Kidney (tissue), 22 donors: ENCODE measurements at places on chromosomes 2 and 18. TPM values are rescaled to one million over a fixed set of nuclear protein-coding genes. Genes with fewer than 3 reads are reported as not detected.

Gene NCL
- total RNA-seq, result 382 TPM

DNA sequence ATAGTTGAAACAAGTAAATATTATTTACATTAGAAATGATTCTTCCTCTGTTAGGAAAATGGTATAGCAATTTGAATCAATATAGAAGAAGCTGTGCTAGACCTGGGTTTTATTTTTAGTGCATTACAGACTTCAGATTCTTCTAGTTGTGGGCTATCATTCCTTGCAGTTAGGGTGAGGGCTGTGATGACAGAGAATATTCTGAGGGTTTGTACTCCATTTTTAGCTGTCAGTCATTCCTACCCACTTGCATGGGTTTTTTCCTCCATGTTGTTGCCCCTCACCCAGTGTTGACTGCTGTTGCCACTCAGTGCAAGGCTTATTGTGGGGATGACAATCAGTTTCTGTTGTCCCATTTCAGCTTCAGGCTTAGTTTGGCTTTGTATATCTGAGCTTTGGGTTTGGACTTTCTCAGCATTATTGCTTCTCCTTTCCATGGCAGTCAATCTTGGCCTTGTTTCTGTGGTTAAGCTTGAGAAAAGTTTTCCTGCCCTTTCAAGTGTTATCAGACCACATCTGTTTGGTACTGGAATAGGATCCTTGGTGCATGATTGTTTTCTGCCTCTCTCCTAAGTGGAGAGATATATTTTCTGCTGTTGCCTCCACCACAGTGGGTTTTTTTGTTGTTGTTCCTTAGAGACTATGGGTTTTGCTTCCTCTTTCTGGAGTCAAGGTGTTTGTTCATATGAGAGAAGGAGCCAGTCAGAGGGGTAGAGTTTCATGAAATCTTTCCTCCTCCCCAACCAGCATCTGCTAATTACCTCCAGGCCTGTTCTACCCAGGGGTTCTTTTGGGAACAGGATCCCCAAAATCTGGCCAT, 312.7 kb upstream of the CWC22 start:
- no peak overlapping the region for H3K27ac ChIP-seq
- H3K36me3 ChIP-seq, result no peaks in the 10 kb centered on the region
- H3K4me1 ChIP-seq, result no peaks in the 10 kb centered on the region
- no peaks in the 10 kb centered on the region for H3K27me3 ChIP-seq
- no peak overlapping the region for H3K4me3 ChIP-seq

DNA sequence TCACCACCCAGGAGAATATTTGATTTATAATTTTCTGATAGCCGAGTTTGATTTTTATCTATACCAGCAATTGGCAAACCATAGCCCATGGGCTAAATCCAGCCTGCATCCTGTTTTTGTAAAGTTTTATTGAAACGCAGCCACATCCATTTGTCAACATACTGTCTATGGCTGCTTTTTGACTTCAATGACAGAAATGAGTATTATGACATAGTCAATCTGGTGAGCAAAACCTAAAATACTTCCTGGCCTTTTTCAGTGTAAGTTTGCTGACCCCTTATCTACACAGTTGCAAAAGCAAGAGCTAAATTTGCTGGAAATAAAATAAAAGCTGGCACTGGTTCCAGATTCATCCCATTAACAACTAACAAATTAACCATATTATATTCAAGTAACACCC, 79.8 kb upstream of the SLC25A52 start:
- no peak overlapping the region for H3K27ac ChIP-seq
- H3K36me3 ChIP-seq, result peaks cover 15% of the 10 kb centered on the region
- no peak overlapping the region for H3K4me3 ChIP-seq
- DNase-seq, result no peak
- no peaks in the 10 kb centered on the region for H3K4me1 ChIP-seq
- no peaks in the 10 kb centered on the region for H3K27me3 ChIP-seq

- H3K27ac ChIP-seq, result no peak overlapping the region
- no peaks in the 10 kb centered on the region for H3K27me3 ChIP-seq
- no peak overlapping the region for H3K4me3 ChIP-seq
- DNase-seq, result no peak
- no peaks in the 10 kb centered on the region for H3K36me3 ChIP-seq
- H3K4me1 ChIP-seq, result peaks cover 5% of the 10 kb centered on the region
Observed at GRCh38 chr2:222888716-222889115, 27.9 kb downstream of the ACSL3 start.

- no peak for DNase-seq
- no peak overlapping the region for H3K4me3 ChIP-seq
Observed at GRCh38 chr18:67553437-67553836, 36.9 kb upstream of the DSEL start.

DNA sequence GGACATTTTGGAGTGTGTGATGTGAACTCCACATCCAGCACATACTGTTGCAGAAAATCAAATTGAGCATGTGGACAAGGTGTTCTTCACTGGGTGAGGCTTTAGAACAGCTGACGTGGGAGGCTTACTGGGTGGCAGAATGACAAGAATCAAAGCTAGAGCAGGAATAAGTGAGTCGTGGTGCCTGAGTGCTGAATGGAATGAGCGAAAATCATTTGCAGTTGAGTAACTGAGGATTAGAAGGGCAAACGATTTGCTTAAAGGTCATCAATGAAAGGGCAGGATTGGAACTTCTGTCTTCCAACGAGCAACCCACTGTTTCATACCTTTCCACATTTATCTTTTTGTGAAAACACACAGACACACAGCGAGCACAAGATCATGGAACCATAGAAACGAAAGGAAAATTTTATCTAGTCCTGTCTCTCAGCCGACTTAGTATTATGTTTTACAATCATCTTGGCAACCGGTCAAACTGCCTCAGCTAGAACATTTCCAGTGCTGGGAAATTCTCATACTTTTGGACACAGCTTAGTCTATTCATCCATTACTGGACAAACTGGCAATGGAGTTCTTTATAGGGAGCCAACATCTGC, 7.2 kb upstream of the DAW1 start:
- H3K4me1 ChIP-seq, result no peaks in the 10 kb centered on the region
- H3K27ac ChIP-seq, result no peak overlapping the region
- no peak for DNase-seq
- H3K27me3 ChIP-seq, result no peaks in the 10 kb centered on the region
- no peak overlapping the region for H3K4me3 ChIP-seq

Gene KLHL14
- total RNA-seq, result 15.4 TPM

GRCh38 chr2:150686391-150686790, 198.9 kb upstream of the RND3 start:
- H3K27me3 ChIP-seq, result no peaks in the 10 kb centered on the region
- DNase-seq, result no peak
- no peaks in the 10 kb centered on the region for H3K36me3 ChIP-seq
- no peaks in the 10 kb centered on the region for H3K4me1 ChIP-seq
- H3K27ac ChIP-seq, result no peak overlapping the region
- no peak overlapping the region for H3K4me3 ChIP-seq

- DNase-seq, result peak; percentile 21
- H3K27ac ChIP-seq, result no peak overlapping the region
- no peak overlapping the region for H3K4me3 ChIP-seq
- no peaks in the 10 kb centered on the region for H3K27me3 ChIP-seq
- H3K36me3 ChIP-seq, result no peaks in the 10 kb centered on the region
- H3K4me1 ChIP-seq, result no peaks in the 10 kb centered on the region
Observed at GRCh38 chr2:5869936-5870335, 177.8 kb downstream of the SOX11 start.

- H3K36me3 ChIP-seq, result no peaks in the 10 kb centered on the region
- no peak overlapping the region for H3K4me3 ChIP-seq
- H3K27me3 ChIP-seq, result no peaks in the 10 kb centered on the region
- peaks cover 10% of the 10 kb centered on the region for H3K4me1 ChIP-seq
Observed at GRCh38 chr2:26637811-26638310, 3.3 kb downstream of the CIB4 start.

DNA sequence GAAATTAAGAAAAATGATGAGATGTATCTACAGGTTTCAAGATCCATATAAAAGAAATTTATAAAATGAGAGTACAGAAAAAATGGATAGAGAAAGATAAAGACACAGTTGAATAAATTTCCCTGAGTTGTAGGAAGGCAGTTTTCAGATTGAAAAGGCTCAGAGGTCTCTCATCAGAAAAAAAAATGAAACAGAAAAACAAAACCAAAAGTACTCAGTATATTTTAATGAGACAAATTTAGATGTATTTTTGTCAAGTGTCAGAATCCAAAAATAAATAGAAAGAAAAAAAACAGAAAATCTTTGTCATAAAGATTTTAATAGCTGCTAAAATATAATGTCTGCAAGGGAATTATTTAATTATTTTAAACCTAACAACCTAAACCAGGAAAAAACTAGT, 520.5 kb downstream of the KCNJ3 start:
- H3K4me1 ChIP-seq, result no peaks in the 10 kb centered on the region
- no peak overlapping the region for H3K4me3 ChIP-seq
- no peaks in the 10 kb centered on the region for H3K36me3 ChIP-seq
- H3K27me3 ChIP-seq, result no peaks in the 10 kb centered on the region
- H3K27ac ChIP-seq, result no peak overlapping the region
- DNase-seq, result no peak

GRCh38 chr18:2978661-2979106, 34.3 kb downstream of the LPIN2 start:
- H3K27me3 ChIP-seq, result no peaks in the 10 kb centered on the region
- H3K4me1 ChIP-seq, result peaks cover 71% of the 10 kb centered on the region
- no peak for DNase-seq
- H3K27ac ChIP-seq, result peak overlapping the region; percentile 43
- H3K36me3 ChIP-seq, result no peaks in the 10 kb centered on the region
